ENCODE measurements at places on chromosomes 1 and 21.

DNA sequence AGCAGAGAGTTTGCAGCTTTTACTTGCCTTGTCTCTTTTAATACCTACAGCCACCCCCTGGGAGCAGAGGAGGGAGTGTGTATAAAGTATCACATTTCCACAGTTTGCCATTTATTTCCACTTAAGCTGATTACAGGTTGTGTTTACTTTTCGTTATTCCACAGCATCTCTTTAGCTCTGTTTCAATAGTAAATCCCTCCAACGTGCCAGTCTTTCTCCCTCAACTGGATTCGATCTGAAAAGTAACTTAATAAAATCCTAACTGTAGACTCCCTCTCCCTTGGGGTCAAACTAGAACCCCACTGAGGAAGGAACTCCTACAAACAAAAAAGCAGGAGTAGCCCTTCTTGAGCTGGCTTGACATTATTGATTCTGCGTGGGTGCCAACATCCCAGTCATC lies 3.1 kb upstream of the FCGR2A start:
- no peak for DNase-seq

DNA sequence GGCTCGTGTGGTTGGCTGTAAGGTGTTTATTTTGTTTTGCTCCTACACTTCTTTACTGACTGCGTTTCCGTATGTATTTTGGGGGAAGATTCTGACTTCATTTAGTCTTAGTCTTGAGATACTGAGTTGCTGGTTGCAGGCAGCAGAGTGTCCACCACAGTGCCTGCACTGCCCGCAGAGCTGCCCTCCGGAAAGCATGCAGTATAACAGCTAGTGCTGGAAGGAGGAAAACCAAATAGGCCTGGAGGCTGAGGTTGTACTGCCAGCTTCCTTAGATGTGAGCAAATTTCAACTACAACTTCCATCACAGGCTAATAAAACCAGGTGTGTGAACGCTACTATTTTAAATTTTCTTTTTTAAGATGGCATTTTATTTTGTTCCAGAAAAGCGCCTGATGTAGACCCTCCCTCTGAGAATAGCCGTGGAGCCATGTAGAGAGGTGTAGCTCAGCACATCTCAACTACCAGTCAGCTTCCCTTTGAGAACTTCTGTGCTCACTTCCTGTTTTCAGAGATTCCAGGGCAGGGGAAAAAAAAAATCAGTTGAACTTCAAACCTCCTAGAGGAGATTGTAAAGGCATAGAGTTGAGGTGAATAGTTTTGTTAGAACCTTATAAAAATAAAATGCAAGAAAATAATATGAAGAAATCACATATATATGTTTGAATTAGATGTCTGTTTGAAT lies 17.6 kb downstream of the LMO4 start:
- DNase-seq, result no peak

DNA sequence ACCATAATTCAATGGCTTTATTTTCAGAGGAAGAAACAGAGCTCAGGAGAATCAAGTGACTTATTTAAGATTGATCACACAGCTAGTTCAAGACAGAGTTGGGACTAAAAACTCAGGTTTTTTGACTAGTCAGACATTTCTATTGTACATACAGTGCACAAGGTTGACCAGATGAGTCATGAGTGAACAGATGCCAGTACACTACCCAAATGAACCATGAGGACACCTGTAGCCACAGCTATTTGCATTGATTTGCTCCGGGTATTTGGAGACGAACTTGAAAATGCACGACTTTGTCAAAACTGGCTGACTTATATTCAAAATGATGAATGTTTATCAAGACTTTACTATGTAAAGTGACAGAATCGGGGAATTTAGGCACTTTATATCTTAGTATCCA lies 161.7 kb upstream of the ST6GALNAC5 start:
- DNase-seq, result no peak

- no peak for DNase-seq
Measured at GRCh38 chr1:7343882-7344281, 427.2 kb upstream of the VAMP3 start.

Measured in urinary bladder (tissue), 4 donors.